ENCODE measurements at places on chromosomes 6 and 20. TPM values are rescaled to one million over a fixed set of nuclear protein-coding genes. Genes with fewer than 3 reads are reported as not detected.

GRCh38 chr6:118263921-118264486 lies 284.1 kb upstream of the PLN start:
- DNase-seq, result no peak

Gene C20orf96
- 6.1 TPM for total RNA-seq

Gene CST2
- total RNA-seq, result not detected

Gene CLPSL1
- 1.3 TPM for total RNA-seq

GRCh38 chr6:26141378-26141904 lies 54.2 kb downstream of the HFE start:
- DNase-seq, result no peak

- DNase-seq, result no peak
These were observed 1.9 kb downstream of the LTV1 start for GRCh38 chr6:143845033-143845432.

- no peak for DNase-seq
These were observed 175.4 kb downstream of the UTRN start for GRCh38 chr6:144460327-144461095.

Gene PNPLA1
- not detected for total RNA-seq

Gene IPCEF1
- 3.7 TPM for total RNA-seq

Gene TMEM244
- not detected for total RNA-seq

DNA sequence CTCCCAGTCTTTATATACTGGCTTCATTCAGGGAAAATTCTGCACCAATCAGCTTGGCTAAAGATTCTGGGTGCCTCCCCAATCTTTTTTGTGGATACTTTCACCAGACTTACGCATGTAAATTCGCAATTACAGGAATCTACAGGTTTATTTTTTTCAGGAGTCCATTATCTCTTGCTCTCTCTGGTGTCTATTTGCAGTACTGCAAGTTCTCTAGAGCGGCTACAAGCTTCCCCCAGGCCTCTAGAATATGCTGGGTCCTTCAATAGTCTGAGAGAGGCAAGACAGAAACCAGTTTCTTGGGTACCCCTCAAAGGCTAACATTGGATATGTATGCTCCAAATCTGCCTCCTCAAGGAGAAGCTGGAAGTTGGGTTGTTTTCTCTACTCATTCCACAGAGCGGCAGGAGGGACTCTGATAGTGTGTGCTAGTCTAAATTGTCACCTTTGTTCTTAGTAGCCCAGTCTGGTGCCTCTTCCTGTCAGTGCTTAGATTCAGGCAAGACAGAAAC lies 58.5 kb downstream of the SUN5 start:
- DNase-seq, result no peak
